ENCODE measurements at places on chromosomes 1 and 21. TPM values are rescaled to one million over a fixed set of nuclear protein-coding genes. Genes with fewer than 3 reads are reported as not detected.

FAM72C gene
- 0.19 TPM for total RNA-seq

- no peak for DNase-seq
Observed at GRCh38 chr1:205709059-205709398, 28.7 kb upstream of the SLC45A3 start.

GRCh38 chr1:10852486-10852885 lies 56.0 kb upstream of the CASZ1 start:
- no peak for DNase-seq

CTH gene
- total RNA-seq: 2.5 TPM

DNA sequence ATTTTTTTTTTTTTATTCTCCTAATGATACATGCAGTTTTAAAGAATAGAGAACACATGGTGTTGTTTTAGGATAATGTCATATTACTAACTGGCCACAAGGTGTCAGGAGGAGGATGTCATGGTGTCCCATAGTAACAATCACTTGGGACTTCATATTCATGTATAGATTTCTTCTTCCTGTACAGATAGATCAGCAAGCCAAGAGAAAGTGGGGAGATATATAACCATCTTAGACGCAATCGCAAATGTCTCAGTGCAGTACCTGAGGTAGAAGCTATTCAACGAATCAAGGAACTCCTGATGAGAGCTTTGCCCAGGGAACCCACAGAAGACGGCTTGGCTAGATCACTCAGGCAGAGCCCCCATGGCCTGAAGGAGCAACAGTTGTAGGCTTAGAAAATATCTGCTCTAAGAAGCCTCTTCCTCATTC lies 12.3 kb downstream of the OR2T11 start:
- no peak for DNase-seq

FNBP1L gene
- total RNA-seq: 22.8 TPM

HDAC1 gene
- total RNA-seq: 32.3 TPM

SYTL1 gene
- 1.9 TPM for total RNA-seq

DNA sequence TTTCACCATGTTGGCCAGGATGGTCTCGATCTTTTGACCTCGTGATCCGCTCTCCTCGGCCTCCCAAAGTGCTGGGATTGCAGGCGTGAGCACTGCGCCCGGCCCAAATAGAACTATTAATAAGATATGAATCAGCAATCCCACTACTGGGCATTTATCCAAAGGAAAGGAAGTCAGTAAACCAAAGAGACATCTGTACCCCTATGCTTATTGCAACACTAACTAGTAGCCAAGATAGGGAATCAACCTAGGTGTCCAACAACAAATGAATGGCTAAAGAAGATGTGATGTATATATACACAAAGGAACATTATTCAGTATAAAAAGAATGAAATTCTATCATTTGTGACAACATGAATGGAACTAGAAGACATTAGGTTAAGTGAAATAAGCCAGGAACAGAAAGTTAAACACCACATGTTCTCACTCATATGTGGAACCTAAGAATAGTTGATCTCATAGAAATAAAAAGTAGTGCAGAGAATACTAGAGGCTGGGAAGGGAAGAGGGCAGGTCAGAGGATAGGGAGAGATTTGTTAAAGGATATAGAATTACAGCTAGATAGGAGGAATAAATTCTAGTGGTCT lies 48.8 kb downstream of the XPR1 start:
- no peak for DNase-seq

AKR7A3 gene
- total RNA-seq: 1.0 TPM

LPAR3 gene
- not detected for total RNA-seq
